ENCODE measurements at places on chromosomes 2 and 18.

DNA sequence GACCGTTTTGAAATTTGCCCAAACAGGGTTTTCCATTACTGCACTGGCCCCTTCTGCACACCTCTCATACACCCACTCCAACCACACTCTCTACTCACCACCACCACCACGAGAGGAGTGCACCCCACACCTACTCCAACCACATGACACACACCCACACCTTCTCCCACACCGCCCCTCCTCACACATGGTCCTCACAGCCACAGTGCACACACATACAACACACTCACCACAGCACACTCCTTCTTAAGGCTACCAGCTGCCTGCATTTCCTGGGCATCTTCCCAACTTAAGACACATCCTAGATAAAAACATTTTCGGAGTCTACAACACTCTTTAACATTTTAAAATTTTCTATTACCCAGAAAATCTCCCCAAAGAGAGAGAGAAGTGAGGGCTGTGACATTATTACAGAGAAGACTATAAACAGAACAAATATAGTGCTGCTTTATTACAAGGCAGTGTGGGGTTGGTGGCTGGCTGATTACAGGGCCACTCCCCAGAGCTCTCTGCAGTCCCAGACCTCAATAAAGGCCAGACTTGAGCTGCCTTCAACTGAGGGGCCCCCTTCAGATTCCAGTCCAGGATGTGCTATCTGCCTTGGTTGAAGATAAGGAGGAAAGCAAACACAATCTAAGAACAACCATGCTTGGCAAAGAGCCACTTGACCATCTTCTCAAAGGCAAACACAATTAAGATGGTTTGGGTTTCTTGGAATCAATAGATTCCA is 36.1 kb downstream of the NHEJ1 start:
- DNase-seq, result no peak

DNA sequence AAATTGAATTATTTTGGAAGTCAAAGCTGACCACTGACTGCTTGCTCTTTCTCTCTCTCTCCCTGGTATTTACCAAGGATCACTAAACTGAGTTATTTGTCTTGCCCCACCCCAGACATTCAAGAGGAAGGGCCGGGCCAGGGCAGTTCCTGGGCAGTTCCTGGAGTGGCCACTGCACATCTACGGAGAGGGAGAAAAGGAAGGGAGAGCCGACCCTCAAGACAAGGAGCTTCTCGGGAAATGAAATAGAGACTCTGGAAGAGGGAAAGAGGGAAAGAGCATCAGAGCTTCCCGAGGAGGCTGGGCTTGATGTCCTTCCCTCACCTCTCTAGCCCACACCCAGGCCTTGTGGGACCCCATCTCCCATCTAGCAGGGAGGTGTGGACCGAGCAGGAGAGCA is 83.1 kb downstream of the SEPTIN10 start:
- no peak for DNase-seq

DNA sequence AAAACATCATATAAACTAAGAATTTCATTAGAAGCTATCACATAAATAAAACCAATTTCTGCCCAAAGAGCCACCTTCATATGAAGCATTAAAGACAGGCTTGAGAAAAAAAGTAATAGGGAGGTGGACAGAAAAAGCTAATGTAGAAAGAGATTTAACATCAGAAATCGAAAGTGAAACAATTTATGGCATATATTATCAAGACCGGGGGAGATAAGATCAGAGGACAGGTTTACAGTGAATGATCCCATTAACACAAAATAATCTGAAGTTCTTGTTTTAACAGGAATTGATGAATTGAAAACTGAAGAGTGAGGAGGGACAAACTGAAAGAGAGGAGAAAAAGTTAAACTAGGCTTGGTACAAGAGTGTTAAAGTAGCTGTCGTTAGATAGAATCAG is 786.3 kb upstream of the FSHR start:
- no peak for DNase-seq

DNA sequence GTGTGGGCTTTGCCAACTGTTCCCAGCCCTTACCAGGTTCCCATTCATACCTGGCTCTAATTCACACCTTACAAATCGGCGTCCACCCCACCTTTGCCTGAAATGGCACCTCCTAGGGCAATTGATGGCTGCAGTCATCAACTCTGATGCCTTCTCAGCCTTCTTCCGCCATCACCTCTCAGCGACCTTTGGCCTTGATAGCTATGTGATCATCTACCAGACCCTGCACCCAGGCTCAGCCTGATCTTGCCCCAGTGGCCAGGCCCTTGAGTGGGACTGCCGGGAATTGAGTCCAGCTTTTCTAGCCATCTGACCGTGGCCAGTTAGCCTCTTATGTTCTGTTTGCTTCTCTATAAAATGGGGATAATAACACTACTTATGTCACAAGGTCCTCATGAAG is 32.5 kb downstream of the PSD4 start:
- DNase-seq, result no peak

GRCh38 chr2:215557701-215558100 is 121.8 kb upstream of the FN1 start:
- DNase-seq, result no peak

All from retinal pigment epithelial cell (primary cell).